ENCODE measurements at places on chromosomes 4 and X.

DNA sequence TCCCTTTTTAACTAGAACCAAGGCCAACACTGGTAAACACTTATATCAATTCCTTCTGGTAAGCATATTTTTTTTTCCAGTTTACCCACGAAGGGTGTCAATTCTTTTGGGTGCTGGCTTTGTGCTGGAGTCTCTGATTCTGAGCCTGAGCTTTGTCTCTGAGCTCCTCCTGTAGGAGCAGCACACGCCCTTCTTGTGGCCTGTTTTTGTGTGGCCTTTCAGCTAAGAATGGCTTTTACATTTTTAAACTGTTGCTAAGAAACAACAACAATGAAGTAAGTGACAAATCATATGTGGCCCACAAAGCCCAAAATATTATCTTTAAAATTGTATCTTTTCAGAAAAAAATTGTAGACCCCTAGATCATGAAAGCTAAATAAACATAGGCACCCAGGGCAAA lies 98.0 kb upstream of the TBC1D9 start:
- DNase-seq, result no peak

DNA sequence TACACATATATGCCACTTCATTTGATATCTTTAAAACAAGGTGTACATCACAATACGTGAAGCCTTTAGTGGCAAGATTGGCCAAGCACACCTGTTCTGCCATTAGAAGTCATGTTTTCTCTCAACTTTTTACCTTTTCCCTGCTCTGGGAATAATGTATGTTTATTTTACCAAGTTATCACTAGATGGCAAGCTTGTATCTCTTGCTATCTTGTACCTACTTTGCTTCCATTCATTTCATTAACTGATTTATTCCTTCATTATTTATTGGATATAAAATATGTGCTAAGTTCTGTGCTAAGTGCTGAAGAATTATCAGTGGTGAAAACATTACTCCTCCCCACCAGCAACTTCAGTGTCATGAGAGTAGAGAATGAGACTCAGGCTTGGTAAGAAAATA lies 245.5 kb downstream of the ANK2 start:
- DNase-seq, result no peak

- DNase-seq, result no peak
Observed at GRCh38 chrX:28997706-28998463, 410.6 kb downstream of the IL1RAPL1 start.

DNA sequence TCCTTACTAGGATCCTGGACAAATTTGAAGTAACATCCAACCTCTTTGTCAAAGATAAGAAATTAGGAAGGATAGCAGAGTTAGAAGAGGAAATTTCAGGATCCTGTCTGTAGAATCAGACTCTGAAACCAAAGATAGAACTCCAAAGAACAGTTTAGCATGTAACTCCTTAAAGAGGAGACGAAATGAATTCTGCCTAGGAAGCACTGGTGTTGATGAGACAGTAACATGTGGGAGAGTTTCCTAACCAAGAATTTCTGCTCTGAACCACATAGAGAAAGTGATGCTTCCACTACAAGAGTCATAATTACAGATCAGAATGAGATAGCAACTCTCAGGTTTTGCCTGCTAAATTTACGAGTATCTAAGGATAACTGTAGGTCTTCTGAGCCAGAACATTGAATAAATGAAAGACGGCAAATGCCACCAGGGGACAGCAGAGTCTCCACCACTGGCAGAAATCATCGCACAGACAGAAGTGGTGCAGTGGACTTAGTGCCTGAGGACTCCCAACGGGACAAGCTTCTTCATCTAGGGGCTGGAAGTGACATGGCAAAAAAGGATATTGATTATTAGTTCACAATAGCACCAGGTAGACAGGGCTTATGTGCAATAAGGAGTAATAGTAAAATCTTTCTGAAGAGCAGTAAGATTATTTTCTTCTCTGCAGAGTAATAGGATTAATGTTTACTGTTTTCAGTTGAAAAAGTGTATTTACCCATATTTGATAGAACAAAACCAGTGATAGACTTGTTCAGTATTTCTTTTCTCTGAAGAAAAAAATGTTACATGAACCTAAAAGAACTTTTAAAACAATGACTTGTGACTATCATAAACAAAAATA lies 6.7 kb upstream of the PPID start:
- peak; percentile 2 for DNase-seq

DNA sequence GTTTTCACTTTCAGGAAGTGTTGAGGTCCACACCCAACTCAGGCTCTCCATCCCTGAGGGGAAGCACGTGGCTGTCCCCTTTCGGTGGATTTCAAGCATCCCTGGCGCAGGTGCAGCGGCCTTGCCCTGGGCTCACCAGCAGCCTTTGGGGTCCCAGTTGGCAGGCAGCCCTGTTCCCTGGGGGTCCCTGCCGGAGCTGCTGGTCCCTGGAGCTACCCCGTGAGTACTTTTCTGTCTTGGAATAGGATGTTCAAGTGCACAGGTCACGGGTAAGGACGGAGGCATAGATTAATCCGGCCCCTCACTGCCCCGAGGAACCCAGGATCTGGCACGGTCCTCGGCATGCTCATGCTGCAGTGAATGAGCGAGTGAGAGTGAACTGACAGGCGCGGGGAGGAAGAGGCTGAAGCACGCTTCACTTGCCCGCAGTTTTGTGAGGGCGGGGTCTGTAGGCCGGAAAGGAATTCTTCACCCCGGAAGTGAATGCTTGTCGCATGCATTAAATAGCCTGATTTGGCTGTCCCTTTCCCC lies 117.2 kb upstream of the FAT1 start:
- DNase-seq, result no peak

- DNase-seq, result no peak
Observed at GRCh38 chrX:250965-251364, 30.2 kb upstream of the PLCXD1 start.

- no peak for DNase-seq
Observed at GRCh38 chrX:109959356-109959871, 43.5 kb upstream of the TMEM164 start.

DNA sequence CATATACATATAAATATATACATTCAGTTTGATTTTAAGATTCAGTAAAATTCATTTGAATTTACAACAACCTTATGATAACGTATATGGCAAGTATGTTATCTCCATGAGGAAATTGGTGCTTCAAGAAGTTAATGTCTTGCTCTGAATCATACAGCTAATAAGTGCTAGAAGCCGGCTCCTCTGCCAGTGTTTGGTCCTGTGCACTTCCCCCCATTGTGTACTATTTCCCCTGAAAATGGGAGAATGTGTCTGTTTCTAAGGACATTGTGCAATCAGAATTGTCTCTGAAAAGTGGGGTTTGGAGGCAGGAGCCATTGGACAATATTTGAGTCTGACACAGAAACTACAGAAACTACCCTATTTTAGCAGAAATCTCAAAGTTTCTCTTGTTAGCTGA lies 135.9 kb downstream of the CPE start:
- DNase-seq, result no peak

- no peak for DNase-seq
Observed at GRCh38 chr4:111954550-111954949, 190.7 kb upstream of the FAM241A start.

GRCh38 chr4:26490960-26491284 lies 638 bp upstream of the CCKAR start:
- DNase-seq, result no peak

- DNase-seq, result no peak
Observed at GRCh38 chr4:110449947-110450346, 26.0 kb upstream of the ENPEP start.

DNA sequence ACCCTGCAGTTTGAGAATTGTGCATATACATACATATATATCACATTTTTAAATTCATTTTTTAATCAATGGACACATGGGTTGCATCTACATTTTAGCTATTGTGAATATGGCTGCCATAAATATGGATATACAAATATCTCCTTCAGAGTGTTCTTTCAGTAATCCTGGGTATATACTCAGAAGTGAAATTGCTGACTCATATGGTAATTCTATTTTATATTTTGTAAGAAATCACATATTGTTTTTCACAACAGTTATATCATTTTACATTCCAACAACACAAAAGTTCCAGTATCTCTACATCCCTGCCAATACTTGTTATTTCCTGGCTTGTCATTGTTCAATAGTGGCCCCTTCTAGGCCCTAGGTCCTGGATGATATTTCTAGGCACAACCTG lies 20.6 kb upstream of the HSFX4 start:
- DNase-seq, result no peak

GRCh38 chrX:85001344-85001743 lies 2.3 kb upstream of the APOOL start:
- DNase-seq, result no peak

- no peak for DNase-seq
Observed at GRCh38 chr4:67580577-67580976, 22.1 kb downstream of the STAP1 start.

DNA sequence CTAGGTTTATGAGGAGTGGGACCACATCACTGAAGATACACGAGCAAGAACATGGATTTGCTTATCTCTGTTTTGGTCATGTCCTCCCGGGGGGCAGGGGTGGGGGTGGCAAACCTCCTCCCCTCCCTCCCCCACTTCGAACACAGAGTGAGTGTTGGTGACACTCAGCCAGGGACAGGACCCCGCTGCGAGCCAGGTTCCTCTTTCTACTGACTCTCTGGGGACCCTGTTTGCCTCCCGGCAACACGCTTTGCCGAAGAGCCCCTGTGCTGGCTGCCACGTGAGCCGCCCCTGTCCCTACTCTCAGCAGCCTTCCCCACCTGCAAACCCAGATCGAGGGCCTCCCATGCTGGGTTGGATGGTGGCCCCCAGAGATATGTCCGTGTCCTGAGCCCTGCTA lies 34.7 kb downstream of the P2RY8 start:
- DNase-seq, result no peak

DNA sequence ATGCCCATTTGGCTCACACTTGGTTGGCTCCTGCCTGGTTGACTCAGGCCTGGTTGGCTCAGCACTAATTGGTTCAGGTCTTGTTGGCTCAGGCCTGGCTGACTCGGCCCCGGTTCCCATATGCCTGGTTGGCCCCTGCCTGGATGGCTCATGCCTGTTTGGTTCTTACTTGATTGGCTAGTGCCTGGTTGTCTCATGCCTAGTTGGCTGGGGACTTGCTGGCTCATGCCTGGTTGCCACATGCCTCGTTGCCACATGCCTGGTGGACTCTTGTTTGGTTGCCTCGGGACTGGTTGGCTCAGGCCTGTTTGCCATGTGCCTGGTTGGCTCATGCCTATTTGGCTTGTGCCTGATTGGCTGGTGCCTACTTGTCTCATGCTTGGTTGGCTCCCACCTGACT lies 103.7 kb downstream of the APOOL start:
- DNase-seq, result no peak

GRCh38 chr4:60314416-60314815 lies 885.7 kb upstream of the ADGRL3 start:
- DNase-seq, result no peak

DNA sequence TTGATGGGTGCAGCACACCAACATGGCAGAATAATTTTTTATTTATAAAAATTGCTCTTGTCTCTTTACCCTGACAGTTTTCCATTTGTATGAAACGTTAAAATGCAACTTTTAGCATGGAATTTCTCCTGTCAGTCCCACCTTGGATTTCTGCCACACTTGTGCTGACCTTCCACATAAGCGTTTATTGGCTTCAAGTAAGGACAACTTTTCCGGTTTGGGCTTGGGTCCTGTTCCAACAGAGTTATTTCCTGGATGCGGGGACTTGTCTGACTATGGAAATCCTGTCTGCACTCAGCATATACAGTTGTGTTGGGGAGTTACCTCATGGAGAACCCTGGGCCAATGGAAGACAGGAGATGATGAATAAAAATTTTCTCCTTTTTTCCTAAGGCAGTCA lies 294.7 kb downstream of the NAF1 start:
- DNase-seq, result no peak

GRCh38 chrX:83260288-83260687 lies 247.8 kb upstream of the POU3F4 start:
- no peak for DNase-seq

- DNase-seq, result no peak
Observed at GRCh38 chr4:167233685-167234315, 494 bp downstream of the SPOCK3 start.

DNA sequence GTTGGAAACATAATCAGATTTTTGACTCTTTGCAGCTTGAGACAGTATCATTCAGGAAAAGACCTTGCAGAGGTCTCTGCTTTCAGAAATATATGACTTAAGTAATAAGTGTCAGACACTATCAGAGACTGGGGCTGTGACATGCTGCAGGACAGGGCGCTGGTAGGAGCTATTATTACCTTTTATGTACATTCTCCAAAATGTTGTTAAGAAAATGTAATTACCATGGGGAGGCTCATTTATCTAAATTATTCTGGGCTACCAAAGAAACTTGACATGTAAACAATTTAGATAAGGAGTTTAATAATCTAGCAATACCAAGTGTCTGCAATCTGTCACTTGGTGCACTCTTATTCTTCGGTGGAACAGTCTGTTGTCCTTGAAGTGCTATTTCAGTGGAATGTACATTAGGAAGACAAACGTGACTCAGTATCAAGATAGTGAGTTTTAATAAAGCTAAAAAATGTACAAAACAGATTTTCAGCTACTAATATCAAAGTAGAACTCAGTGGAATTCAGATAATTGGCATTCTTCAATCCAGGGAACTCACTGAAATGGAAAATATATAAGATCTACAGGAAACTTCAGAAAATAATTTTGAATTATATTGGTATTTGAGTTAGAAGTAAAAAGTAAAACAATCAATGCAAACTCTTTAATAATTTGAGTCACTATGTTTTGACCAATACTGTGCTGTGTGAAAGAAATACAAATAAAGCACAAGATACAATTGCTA lies 214.5 kb downstream of the KCNIP4 start:
- DNase-seq, result no peak

GRCh38 chrX:17292111-17292527 lies 82.9 kb upstream of the NHS start:
- DNase-seq, result no peak

DNA sequence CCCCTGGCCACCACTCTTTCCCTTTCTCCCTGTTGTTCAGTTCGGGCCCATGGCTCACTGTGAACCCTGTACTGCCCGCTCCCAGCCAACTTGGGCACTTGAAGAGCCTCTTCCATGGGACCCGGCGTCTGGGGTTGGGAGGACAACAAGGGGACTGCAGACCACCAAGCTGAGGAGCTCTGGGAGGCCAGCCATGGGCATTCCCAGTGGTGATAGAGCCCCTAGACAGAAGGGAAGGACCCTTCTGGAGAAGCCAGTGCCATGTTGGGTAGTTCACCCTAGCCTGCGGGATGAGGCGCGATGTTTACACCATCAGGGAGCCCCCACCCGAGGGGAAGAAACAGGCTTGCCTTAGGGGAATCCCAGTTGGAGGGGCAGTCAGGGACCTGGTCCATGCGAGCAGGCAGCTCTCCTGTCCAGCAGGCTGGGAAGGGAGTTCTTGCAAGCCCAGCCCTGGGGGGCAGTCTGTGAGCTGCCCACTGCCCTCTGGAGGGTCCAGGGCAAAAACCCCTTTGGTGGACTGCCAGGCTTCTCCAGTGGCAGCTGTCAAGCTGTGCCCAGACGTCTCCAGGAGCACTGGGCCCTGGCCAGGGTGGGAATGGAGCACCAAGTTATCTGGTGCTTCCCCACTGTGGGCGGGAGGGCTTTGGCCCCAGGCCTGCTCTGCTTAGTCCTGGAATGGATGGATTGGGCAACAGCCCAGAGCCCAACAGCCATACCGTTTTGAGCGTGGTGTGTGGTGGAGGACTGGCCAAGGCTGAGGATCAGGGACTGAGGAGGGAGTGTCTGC lies 23.7 kb upstream of the UBA1 start:
- DNase-seq, result no peak

GRCh38 chrX:34918856-34919255 lies 23.7 kb upstream of the FAM47B start:
- DNase-seq, result peak; percentile 8

All from NCI-H510A (cell line).